ENCODE measurements at places on chromosomes 3 and 15. TPM values are rescaled to one million over a fixed set of nuclear protein-coding genes. Genes with fewer than 3 reads are reported as not detected.
A peak's percentile ranks its signal among the peaks of the same experiment; 100 is the strongest.

AMT gene
- 0.06 TPM for total RNA-seq

CX3CR1 gene
- total RNA-seq: not detected

CYP1A2 gene
- not detected for total RNA-seq

CADM2 gene
- not detected for total RNA-seq

DNA sequence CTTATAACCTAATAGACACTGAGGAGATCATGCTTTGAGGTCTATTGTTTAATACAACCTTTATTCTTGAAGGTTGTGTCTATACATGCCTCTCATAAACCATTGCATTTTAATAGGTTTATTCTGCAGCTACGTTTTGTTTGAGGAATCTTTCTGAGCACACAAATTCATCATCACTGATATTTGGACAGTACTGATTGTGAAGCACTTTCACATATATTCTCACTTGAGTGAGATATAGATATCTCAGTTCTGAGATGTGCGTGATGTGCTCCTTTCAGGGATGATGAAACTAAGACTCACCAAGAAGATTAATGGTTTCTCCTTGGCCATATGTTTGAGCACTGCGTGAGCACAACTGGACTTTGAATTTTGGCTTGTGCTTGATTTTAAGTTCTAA, 374.4 kb downstream of the LPP start:
- DNase-seq: no peak

- no peak for DNase-seq
Observed at GRCh38 chr3:8886546-8886945, 76.7 kb downstream of the RAD18 start.

GRCh38 chr15:53808058-53808706, 48.7 kb upstream of the WDR72 start:
- no peak for DNase-seq

- DNase-seq: no peak
Observed at GRCh38 chr3:171257251-171258203, 202.7 kb downstream of the TNIK start.

GRCh38 chr3:33117461-33117860, 3.6 kb downstream of the CRTAP start:
- DNase-seq: no peak

GRCh38 chr3:44939581-44940036, 36.4 kb downstream of the ZDHHC3 start:
- peak; percentile 27 for DNase-seq
